ENCODE measurements at places on chromosomes 2 and 18.

- no peak for DNase-seq
These were observed 68.7 kb downstream of the CDC42EP3 start for GRCh38 chr2:37602702-37603101.

DNA sequence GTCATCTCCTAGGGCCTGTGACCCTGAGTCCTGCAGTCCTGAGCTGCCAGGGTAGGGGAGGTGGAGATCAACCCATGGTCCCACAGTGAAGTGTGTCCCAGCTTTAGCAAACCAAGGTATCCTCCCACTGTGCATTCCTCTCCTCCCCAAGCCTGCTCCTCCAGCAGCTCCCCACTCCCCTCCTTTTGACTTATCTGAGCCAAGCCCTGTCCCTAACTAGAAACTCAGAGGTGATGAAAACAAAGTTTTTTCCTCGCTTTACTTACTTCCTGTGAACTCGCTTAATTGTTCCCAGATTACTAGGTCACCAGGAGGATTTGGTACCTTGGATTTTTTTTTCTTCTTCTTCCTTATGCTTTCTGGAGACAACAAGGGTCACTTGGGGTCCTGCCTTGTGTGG, 80.8 kb downstream of the EHD3 start:
- DNase-seq, result no peak

GRCh38 chr18:33467531-33467930, 27.0 kb upstream of the CCDC178 start:
- DNase-seq, result no peak

- DNase-seq, result no peak
These were observed 104.0 kb upstream of the PARD3B start for GRCh38 chr2:204441316-204441715.

GRCh38 chr18:9683418-9684396, 24.4 kb upstream of the RAB31 start:
- peak; percentile 25 for DNase-seq

DNA sequence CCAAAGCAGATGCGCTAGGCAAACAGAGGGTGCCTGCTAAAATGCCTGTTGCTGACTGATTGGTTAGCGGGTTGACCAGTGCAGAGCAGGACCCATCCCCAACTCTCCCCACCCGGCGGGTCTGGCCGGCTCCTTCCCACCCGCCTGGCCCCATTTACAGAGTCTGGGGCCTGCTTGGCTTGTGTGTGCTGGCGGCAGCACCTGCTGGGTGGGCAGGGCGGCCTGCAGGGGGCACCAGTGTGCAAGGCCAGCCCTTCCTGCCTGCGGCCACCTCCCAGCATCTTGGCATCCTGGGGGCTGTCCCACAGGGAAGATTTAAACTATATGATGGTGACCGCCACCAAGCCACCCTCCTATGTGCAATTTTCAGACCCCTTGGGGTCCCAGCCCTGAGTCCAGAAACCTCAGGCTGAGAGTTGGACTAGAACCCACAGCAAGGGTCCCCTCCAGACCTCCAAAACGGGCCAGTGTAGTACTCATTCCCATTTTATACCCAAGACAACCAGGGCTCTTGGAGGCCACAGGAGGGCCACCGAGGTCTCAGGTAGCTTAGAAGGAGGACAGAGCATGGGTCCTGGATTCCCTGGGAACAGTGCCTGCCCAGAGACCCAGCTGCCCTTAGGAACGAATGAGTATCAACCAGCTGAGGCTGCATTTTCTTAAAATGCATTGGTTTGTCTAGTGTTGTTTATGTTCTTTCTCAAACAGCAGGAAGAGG, 173.6 kb downstream of the SMAD7 start:
- peak; percentile 21 for DNase-seq

GRCh38 chr18:35174745-35175144, 66.1 kb upstream of the ZNF397 start:
- no peak for DNase-seq

- no peak for DNase-seq
These were observed 171.7 kb upstream of the MYCN start for GRCh38 chr2:15768615-15769014.

- DNase-seq, result peak; percentile 38
These were observed 35.2 kb downstream of the FAM178B start for GRCh38 chr2:96951125-96951654.

DNA sequence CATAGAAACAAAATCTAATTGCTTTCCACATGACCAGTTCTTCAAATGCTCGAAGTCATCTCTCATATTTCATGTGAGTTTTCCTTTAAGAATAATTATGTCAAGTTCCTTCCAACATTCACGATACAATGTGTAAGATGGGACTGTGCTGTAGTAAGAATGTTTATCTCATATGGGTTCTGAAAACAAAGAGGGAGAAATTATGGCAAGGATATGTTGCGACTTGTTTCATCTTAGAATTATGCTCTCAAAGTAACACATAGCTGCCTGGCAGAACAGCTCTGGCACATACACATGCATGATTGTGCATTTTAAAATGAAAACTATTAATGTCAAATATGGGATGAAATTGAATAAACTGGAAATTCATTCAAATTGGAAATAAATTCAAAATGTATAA, 314.8 kb upstream of the ACVR2A start:
- no peak for DNase-seq

DNA sequence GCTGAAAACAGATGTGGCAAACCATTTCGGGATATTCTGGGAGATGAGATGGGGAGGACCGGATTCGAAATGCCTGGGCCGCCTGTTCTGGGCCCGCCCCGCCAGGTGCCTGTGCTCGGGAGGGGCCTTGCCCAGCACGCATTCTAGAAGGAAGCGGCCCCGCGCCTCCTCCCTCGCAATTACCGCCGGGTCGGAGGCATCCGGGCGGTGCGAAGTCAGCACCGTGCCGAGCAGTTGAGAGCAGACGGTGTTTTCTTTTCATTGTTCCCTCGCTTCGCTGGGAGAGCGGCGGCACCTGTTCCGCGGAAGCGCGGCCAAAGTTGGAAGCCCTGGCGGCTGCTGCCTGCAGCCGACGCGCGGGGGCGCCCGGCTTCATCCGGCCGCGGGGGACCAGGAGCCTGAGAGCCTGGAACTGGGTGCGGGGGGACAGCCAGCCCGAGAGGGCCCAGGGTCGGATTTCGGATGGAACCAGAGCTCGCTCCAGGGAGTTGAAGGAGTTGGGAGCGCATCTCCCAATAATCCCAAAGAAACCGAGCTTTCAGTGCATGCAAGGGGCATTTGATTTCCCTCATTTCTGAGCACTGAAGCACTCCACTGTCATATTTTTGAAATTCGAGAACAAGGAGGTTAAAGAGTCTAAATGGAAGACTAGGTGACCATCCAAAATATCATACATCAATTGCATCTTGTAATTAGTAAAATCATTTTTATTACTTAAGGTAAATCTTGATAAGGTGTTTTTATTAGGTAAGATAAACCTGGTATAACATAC, 241.8 kb upstream of the RAB12 start:
- DNase-seq, result no peak

DNA sequence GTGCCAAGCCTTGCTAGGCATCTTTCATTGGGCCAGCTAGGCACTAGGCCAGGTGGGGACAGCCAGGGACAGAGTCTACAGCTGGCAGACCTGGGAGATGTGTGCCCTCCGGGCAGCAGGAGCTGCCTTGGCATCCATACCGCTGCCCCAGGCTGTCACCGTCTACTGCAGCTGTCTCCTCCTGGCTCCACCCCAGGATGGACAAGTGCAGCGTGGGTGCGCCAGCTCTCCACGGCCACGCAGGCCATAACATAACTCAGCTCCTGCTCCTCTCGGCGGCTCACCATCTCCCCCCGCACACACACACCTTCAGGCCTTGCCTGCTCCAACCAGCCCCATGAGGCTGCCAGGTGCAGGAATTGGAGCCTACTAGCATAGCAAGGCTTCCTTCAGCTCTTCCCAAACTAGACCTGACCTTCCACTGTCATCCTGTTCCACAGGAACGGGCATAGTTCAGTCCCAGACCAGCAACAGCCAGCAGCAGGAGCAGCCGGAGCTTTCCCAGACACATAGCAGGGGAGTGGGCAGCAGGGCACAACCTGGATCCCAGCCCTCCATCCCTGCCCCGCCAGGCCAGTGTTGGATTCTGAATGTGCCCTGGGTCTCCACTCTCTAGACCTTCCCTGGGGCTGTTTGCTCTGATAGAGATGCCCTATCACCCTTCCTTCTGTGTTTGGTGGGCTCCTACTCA, 2.5 kb upstream of the ADRA2B start:
- DNase-seq, result no peak

DNA sequence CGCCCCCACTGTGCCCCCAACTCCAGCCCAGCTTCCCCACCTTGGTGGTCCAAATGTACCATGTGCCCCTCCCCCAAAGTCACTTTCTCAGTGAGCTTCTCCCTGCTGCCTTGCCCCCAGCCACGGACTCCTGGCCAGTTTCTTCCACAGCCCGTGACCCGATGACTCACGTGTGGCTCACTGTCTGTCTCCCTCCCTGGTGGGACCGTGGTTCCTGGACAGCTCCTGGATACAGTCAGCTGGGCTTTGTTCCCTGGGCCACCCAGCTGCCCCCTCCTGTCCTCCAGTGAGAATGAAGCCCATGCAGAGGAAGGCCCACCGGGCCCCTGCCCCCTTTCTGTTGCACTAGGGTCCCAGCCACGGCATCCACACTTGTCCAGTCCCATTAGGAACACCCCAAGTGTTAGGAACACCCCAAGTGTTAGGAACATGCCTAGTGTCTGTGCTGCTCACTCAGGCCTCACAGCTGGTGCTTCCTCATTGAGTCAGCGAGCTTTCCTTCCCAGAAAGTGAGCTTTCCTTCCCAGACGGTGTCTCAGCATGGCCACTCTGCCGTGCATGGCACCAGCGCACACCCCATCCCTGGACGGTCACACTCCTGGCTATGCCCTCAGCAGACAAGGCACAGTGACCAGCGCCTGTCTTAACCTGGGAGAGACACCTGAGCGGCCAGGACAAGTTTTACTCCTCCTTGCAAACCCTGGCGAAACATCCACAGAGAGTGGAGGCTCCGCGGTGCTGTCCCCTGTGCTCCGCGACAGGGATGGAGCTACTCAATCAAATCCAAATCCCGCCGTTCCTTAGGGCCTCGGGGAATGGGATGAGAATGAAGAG, 44.8 kb upstream of the CTDP1 start:
- no peak for DNase-seq

- no peak for DNase-seq
These were observed 317.6 kb downstream of the LNPK start for GRCh38 chr2:175684466-175684865.

DNA sequence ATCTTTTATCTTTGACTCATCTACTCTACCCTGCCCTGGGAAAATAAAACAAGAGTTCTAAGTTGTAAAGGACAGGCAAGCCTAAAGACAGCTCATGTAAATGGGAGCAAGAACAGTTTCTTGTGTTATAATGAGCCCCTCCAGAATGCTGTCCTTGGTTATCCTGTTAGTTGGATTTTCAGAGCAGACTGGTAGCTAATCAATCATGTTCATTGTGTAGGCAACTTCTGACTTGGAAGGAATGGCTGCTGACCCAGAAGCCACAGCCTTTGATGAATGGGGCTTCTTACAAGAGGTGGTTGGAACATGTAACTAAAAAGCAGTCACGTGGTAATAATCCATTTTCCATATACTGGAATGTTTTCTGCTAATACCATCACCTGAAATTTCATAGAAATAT, 254.2 kb downstream of the AGPS start:
- no peak for DNase-seq
